ENCODE measurements at places on chromosomes 5 and 9.

- DNase-seq: no peak
Measured at GRCh38 chr5:135353952-135354721, 44.9 kb downstream of the MACROH2A1 start.

DNA sequence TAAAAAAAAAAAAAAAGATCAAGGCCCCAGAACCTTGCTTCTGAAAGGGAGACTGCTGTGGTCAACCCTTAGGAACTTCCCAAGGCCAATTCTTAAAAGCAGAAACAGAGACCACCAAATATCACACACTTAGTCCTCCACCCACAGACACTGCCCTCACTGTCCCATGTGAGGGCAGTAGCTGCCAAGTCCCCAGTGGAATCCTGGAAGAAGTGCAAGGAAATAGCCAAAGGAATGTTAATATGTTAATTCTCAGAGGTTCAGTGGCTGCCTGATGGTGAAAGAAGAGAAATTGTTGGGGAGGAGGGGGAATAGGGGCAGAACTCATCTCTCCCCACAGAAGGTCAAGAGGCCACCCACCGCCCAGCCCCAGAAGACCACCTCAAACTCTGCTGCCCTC, 23.1 kb downstream of the FSTL4 start:
- DNase-seq: no peak

DNA sequence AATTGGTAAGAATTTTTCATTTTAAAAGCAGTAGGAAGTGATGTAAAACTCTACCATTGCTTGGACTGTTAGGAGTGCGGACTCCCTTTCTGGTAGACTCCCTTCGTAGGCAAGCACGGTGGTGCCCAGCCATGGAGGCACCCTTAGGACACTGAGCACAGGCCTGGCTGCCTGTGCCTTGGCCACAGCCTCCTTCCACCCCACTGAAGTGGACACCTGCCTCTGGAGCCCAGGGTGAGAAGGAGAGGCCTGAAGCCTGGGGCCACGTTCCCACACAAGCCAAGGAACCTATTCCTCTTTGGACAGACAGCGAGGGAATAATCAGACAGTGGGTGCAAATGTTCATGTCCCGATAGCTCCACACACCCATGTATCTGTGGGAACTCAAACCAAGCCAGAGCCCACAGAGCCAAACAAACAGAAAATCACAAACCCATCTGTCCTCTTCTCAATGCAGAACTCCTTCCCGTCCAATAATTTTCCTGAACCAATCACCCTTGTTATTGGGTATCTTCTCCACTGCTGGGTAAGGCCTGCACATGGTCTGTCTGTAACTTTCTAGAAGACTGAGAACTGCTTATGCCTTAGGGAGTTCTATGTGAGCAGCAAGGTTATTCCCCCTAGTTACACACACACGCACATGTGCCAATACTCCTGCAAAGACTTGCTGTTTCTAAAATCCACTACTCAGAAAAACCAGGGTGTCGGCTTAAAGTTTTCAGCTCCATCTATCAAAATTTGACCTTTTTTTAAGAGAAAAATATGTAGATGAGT, 45.2 kb downstream of the UBE2QL1 start:
- no peak for DNase-seq

DNA sequence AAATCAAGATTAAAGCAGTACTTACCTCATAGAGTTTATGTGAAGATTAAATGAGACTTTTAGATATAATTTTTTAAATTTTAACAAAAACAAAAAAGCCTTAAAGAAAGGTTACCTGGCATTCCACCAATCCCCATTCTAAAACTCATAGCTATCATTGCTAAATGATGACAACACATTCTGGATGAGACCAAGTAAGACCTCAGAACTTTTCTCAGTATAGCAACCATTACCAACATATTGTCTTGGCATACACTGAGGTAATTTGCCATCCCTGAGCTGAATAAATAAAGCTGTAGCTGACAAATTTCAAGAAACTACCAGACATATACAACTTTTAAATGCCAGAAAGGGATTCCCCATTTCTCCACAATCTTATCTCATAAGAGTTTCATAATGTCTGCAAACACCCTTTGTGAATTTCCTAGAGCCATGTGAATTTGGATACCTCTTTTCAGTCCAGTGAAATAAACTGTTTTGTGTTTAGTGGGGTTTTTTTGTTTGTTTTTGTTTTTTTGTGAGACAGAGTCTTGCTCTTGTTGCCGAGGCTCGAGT, 29.5 kb downstream of the RANBP3L start:
- DNase-seq: no peak

DNA sequence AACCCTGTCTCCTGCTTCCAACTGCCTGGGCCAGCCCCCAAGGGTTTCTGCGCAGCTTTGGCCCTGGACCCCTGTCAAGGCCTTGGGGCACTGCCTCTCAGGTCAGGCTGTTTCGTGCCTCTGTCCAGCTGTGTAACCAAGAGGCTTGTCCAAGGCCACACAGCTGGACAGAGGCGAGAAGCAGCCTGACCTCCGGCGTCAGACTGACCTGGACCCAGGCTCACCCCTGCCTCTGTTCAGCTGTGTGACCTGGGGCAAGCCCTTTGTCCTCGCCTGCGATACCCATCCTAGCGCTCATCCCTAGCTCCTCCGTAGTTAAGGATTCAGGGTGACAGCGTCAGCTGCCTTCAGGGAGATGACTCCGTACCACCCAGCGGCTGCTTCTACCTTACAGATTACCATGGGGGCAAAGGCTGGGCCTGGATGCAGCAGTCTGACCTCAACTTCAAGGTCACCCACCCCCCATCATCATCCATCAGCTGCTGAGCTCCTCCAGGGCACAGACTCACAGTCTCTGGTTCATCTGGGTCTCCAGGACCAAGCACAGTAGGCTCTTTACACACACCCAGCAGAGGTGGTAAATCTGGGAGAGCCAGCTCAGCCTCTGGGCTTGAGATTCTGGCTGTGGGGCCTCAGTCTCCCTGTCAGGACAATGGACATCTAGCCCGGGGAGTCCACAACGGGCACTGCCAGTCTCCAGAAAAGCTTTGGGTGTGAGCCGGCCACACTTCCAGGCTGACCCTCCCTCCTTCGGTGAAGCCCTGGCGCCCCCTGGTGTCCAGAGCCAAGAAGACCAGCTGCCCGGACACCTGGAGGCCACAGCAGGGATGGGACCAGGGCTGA, 7.9 kb downstream of the AK1 start:
- DNase-seq: peak; percentile 62

GRCh38 chr5:173452119-173452905, 124.1 kb upstream of the STC2 start:
- no peak for DNase-seq

DNA sequence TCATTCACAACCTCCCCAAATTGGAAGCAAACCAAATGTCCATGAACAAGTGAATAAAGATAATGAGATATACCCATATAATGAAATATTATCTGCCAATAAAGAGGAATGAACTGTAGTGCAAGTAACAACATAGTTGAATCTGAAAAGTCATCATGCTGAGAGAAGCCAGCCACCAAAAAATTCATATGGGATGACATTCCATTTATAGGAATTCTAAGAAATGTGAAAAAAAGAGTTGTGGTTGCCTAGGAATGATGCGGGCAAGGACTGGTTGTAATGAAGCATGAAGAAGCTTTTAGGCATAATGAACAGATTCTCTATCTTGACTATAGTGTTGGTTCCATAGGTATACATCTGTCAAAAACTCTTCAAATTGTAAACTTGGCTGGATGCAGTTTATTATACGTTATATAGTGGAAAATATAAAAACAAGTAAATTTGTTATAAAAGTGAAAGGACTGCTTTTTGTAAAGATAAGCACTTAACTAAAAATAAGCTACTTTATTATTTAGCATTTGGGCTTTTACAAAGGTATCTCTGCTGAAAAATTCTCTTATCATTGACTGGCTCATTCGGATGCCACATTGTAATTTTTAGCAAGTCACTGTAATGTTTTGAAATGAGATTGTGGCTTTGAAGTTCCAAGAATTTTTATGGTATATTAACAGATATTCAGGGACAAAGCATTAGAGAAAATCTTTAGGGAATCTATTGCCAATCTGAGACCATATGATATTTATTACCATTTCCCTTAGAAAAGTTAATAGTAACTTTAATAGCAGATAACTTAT, 21.2 kb upstream of the TTC23L start:
- no peak for DNase-seq

- DNase-seq: no peak
Measured at GRCh38 chr9:117725426-117725887, 21.3 kb downstream of the TLR4 start.

- DNase-seq: no peak
Measured at GRCh38 chr5:168654211-168654721, 75.1 kb upstream of the PANK3 start.

DNA sequence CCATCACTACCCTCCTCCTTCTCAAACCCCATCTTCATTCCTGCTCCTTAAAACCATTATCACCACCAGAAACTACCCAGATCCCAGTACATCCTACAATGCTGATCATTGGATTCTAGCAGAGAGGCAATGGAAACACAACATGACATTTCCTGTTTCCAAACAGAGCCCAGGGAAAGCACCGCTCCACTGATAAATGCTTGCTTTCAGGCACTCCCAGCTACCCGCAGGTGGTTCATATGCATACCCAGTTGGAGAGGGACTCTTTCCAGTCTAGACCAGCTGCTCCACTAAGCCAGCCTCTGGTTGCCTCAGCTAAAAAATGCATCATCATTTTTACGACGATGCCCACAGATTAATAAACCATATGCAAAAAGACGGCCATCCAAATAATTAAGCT, 39.2 kb upstream of the ACO1 start:
- DNase-seq: no peak

GRCh38 chr5:149333711-149334443, 11.4 kb upstream of the GRPEL2 start:
- DNase-seq: no peak

DNA sequence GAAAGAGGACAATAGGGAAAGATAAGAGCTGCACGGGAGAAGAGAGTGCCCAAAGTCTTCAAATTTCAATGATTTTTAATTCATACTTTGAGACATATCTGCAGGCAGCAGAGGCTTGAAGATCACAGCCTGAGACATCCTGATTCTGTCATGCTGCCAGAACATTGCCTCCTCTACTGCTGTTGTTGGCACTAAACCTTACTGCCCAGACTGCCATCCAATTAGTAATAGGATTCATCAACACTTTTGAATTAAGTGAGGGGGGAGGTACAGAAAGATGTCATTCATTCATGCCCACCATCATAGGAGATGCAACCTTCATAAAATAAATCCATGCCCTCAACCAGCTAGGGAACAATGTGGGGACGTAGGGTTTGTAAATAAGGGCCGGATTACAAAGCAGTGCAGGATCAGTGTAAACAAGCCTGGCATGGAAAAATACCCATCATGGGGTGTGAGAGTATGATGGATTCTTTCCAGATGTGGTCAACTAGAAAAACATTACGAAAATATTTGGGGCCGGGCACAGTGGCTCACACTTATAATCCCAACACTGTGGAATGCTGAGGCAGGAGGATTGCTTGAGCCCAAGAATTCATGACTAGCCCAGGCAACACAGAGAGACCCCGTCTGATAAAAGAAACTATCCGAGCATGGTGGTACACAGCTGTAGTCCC, 122.1 kb upstream of the DAPK1 start:
- no peak for DNase-seq

- DNase-seq: no peak
Measured at GRCh38 chr5:84248013-84248412, 136.7 kb downstream of the EDIL3 start.

GRCh38 chr5:15741591-15741990, 241.6 kb downstream of the FBXL7 start:
- no peak for DNase-seq

DNA sequence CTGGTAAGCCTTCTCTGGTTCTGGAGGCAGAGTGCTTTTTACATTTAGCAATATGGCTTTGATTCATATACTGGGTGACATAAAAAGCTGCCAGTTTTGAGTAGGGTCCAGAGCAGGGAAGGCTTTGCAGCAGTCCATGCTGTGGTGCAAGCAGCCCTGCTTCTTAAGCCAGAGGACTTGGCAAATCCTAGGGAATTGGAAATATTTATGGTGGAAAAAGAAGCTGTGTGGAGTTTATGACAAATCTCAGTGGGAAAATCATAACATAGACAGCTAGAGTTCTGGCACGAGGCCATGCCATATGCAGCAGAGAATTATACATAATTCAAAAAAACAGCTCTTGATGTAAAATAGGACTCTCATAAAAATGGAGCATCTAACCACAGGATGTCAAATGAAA, 536.4 kb downstream of the RASEF start:
- DNase-seq: no peak

DNA sequence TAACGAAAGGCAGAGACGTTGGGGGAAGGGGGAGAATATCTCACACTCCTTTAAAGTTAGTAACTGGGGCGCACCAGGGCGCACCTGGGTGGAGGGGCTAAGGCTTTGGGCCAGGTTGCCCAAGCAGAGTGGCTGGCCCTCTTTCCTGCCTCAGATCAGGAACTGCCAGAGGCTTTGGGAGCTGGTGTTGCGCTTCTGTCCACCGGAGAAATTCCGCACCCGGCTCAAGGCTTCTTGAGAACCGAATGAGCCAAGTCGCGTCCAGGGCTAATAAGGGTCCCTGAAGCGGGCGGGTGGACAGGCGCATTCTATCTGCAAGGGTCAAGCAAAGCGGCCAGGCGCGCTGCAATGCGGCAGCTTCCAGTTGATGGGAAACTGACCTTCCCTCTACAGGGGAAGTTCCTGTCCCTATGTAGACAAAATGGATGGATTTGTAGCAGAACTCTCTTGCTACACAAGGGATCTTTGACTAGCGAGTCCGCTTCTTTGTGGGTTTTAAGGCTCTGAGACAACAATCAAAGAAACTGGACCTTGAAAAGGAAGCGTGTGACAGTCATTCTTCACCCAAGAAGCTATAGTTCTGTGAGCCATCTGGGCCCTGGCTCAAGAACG, 5.5 kb downstream of the PAX5 start:
- no peak for DNase-seq

Data from activated CD4-positive, alpha-beta T cell treated with anti-CD3 and anti-CD28 coated beads for 1 hour (primary cell).